ENCODE measurements at places on chromosomes 11 and 22. TPM values are rescaled to one million over a fixed set of nuclear protein-coding genes. Genes with fewer than 3 reads are reported as not detected.

The MUC5AC gene
- total RNA-seq: under 0.01 TPM

The SYCE3 gene
- total RNA-seq: not detected

The OR52A5 gene
- total RNA-seq: not detected

The C2CD2L gene
- 4.9 TPM for total RNA-seq

The PRR33 gene
- total RNA-seq: not detected

The VSIG10L2 gene
- total RNA-seq: not detected

The APOL1 gene
- total RNA-seq: 29.4 TPM

The JAML gene
- total RNA-seq: not detected

The USP2 gene
- total RNA-seq: not detected

The A4GALT gene
- 22.2 TPM for total RNA-seq

DNA sequence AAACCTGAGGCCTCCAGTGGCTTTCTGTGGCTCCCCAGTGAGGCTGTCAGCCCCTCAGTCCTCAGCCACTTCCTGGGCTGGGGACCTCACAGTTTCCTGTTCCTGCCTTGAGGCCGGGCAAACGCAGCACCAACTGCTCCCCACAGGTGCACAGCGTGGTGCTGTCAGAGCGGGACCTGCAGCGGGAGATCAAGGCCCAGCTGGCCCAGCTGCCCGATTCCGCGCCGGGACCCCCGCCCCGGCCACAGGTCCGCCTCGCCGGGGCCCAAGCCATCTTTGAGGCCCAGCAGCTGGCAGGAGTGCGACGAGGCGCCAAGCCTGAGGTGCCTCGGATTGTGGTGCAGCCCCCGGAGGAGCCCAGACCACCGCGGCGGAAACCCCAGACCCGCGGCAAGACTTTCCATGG lies 5.4 kb downstream of the TBC1D10C start:
- no peak for DNase-seq

- DNase-seq: no peak
These were observed 9.3 kb downstream of the SF3A1 start for GRCh38 chr22:30347255-30347892.

DNA sequence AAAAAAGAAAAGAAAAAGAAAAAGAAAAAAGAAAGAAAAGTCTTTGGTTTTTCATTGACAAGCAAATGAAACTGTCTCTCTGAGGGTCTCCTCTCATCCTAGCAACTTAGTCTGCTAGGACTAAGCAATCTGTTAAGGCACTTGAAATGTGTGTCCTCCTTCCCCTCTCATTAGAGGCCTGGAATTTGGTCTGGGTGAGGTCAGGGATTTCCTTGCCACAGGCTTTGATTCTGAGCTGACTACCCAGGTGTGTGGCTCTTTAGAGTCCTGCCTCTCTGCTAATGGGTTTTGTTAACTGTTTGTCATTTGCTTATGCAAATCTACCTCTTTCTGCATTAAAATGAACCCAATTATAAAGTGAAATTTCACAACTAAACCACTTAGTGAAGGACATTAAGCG lies 18.3 kb upstream of the PKNOX2 start:
- DNase-seq: no peak

GRCh38 chr11:77379253-77379652 lies 77.8 kb upstream of the GDPD4 start:
- DNase-seq: no peak

DNA sequence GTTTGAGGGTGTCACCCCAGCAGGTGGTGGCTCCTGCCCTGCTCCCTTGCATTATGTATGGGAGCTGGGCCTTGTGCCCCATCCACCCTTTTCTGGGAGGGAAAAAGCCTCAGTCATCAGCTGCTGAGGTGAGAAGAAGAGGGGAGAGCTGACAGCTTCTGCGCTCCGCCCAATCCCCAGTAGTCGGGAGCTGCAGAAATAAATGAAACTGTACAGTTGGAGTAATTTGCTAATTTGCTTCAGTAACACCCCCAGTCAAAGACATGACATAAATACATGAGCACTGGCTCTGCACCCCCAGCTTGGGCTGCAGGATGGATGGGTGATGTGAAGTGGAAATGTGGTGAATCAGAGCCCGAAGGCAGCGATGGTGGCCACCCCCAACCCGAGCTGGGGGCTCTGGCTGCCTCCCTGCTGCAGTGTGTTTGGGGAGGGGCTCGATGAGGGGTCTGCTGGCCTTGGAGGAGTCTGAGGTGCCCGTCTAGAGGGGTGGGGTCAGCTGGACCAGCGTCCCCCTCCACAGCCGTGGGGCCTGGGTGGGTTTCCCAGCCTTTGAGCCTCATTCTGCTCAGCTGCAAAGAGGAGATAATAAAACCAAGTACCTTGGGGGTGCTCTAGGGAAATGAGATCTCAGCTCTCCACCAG lies 59.2 kb downstream of the MPPED1 start:
- no peak for DNase-seq

DNA sequence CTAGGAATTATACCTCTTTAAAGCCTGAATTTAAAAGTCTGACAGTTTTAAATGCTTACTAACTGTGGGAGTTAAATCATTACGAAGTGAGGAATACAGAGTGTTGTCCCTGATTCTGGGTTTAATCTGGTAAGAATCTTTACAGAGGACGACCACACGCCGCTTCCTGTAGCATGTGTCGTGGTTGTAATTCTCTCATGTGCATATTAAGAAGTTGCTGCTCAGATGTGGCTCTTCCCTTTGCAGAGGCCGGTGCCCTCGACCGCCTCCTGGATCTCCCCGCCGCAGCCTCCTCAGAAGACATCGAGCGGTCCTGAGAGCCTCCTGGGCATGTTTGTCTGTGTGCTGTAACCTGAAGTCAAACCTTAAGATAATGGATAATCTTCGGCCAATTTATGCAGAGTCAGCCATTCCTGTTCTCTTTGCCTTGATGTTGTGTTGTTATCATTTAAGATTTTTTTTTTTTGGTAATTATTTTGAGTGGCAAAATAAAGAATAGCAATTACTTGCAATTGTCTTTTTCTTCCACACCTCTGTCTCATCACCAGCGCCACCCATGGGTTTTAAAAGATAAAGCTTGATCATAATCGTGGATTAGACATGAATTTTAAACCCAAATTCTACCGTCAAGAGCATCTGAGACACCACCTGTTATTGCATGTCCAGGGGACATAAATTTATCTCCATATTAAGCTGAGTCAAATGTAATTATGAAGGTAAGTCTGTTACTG lies 6.5 kb downstream of the GAL start:
- no peak for DNase-seq

DNA sequence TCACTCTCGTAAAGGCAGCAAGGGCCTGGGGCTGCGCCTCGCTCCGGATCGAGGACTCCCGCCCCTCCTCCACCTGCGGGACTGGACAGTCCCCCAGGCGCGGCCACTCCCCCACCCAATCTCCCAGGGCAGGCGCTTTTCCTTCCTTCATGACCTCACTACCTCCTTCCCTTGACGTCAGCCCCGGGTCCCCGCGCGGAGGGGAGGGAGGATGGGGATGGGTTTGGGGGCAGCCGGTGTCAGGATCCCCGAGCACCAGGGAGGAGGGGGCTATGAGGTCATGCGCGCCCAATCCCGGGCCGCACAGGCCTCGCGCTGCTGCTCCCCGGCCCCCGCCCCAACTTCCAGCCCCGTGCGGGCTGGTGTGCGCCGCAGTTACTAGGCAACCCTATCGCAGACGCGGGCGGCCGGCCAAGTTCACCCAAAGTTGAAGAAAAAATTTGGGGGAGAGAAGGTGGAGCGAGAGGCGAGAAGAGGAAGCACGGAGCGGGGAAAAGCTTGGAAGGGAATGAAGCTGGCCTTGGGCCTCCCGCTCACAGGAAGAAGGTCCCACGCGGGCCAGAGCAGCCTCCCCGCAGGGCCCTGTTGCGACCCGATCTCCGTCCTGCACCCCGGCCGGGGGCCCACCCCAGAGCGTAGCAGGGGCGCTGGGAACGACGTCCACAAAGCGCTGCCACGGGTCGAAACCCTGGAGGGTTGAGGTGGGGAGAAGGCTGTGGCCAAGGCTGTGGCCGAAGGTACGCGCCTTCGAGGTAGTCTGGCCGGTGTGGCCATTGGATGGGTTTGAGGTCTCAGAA lies 8.3 kb downstream of the WT1 start:
- DNase-seq: no peak

- DNase-seq: no peak
These were observed 19.8 kb downstream of the FAM118A start for GRCh38 chr22:45329530-45329936.

DNA sequence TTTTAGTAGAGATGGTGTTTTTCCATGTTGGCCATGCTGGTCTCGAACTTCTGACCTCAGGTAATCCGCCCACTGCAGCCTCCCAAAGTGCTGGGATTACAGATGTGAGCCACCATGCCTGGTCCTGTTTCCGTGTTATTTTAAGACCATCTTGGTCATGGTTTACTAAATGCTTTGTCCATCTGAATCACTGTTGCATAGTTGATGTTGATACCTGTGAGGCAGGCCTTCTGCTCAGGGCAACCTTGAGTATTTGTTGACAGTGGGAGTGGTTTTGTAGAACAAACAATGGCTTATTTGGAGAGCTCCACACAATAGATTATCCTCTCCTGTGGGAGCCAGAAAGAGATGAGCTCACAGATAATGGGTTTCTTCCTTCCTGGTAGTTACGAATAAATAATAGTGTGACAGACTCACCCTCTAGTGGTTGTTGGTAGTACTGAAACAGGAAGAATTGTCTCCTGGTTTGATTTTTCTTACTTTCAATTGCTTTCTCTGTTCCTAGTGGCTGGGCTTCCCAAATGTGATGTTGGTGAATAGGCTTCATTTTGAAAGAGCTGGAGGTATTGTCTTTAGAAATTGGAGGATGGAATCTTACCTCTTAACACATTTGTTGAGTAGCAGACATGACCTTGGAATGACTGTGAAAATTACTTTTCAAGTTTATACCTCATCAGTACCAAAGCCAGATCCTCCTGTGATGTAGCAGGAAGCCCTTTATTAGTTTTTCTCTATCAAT lies 39.0 kb downstream of the CTNND1 start:
- peak; percentile 81 for DNase-seq

- DNase-seq: peak; percentile 85
These were observed 121.3 kb downstream of the APOL5 start for GRCh38 chr22:35838855-35839576.

DNA sequence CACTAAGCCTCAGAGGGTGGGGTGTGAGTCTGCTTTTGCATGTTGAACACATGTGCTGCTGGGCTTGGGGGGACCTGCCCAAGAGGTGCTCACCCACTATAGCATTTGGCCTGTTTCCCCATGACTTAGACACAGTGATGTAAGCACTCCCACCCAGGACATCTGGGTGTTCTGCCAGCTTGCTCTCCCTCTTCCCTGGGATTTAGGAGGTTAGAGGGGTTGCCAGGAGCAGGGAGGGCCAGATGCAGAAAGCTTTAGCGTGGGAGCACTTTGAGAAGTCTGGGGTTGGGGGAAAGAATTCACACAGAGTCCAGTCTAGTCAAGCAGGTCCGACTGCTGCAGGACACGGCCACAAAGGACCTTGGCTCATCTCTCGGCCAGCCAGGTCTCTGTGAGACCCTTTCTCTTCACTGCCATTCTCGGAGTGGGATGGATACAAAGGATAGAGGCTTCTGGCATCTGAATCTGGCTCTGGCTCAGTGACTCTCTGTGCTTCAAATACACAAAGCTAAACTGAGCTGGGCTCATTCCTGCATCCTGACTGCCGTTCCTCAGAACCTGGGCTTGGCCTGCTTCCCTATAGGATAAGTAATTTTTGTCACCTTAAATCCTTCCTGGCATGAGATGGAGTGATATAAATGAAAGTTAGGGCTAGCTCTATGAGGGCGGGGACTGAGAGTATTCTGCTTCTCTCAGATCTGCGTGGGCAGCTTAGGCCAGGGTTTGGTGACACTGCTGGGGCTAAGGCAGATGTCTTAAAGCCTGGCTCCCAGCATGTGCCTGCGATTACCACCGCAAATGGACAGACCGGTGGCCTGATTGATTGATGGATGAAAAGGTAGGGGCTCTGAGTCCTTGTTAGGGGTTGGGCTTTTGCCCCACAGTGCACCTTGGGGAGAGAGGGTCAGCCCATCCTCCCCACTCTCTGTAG lies 14.5 kb downstream of the USP2 start:
- DNase-seq: no peak
